NAMALWA (cell line): ENCODE measurements at places on chromosomes 6 and 20.
A peak's percentile ranks its signal among the peaks of the same experiment; 100 is the strongest.

DNA sequence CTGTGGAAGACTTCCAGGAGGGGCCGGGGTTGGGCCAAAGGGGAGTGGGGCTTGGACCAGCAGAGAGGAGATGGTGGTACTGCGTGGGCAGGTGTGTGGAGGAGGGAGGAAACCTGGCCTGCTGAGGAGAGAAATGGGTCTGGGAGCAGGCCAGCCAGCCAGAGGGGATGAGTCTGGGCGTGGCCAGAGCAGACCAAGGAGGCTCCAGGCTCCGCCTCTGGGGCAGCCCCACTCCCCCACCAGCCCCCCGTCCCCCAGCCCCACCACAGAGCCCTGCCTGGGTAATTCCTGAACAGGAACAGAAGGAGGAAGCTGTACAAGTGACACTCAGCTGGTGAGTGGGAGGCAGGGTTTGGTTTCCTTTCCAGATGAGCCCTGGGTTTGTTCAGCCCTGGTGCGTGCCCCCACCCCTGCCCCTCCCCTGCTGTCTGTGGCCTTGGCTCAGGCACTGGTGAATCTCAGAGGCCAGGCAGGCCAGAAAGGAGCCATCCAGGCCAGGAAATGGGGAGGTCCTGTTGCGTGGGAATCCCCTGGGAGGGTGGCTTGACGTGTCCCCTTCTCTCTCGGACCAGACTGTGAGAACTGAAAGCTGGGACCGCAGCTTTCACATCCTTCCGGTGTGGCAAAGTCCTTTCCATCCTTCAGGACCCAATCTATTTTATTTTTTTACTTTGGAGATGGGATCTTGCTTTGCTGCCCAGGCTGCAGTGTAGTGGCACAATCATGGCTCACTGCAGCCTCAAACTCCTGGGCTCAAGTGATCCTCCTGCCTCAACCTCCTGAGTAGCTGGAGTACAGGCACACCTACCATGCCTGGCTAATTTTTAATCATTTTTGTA, 9.4 kb upstream of the SRC start:
- peak; percentile 25 for DNase-seq

- no peak for DNase-seq
Measured at GRCh38 chr20:42686057-42686456, 503.6 kb downstream of the PTPRT start.

DNA sequence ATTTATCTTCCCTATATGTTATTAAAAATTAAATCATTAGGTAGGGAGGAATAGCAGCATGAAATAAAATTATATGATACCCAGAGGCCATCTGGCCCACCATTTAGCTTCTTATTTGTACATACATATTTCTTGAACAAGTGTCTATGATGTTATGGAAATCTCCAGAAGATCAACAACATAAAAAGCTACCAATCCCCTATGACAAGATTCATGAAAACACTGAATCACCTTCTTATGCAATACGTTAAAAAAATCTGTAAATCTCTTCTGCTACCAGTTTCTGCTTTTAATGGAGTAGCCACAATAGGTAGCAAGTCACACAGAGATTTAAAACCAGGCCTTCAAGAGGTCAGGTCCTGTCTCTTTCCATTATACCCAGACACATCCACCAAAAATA, 125.8 kb upstream of the ENPP5 start:
- DNase-seq: no peak

DNA sequence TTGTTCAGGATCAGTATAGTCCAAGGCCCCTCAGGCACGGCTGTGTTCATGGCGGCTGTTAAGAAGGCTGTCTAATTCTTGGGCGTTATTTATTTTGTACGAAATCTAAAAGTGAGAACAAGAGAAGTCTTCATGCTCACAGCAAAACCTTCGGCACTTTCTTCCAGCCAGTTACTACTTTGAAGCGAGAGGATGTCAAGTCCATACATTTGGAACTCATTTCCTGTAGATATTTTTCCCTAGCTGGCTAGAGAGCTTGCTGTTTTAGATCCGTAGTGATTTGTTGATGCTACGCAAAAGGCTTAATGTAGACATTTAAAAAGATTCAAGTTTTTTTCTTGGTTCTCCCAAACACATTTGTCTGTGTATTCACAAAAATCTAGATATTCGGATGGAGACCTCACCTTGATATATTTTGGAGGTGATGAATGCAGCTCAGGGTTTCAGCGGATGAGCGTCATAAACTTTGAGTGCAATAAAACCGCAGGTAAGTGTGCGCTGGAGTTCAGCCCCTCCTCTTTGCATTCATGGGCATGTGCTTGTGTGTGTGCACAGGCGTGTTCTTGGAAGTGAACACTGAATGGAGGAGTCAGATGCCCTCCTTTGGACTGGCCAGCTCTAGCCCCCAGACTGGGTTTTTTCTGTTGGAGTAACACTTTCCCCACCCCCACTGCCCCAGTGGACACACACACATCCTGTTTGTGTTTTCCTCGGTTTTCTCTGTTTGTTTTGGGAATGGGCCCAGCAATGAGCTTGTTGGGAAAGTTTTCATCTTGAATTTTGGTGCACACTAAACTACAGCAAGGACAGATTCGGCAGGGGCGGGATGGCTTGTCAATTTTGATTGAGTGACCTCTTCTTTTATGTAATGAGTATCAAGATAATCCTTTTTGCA, 65.4 kb downstream of the IGF2R start:
- no peak for DNase-seq

DNA sequence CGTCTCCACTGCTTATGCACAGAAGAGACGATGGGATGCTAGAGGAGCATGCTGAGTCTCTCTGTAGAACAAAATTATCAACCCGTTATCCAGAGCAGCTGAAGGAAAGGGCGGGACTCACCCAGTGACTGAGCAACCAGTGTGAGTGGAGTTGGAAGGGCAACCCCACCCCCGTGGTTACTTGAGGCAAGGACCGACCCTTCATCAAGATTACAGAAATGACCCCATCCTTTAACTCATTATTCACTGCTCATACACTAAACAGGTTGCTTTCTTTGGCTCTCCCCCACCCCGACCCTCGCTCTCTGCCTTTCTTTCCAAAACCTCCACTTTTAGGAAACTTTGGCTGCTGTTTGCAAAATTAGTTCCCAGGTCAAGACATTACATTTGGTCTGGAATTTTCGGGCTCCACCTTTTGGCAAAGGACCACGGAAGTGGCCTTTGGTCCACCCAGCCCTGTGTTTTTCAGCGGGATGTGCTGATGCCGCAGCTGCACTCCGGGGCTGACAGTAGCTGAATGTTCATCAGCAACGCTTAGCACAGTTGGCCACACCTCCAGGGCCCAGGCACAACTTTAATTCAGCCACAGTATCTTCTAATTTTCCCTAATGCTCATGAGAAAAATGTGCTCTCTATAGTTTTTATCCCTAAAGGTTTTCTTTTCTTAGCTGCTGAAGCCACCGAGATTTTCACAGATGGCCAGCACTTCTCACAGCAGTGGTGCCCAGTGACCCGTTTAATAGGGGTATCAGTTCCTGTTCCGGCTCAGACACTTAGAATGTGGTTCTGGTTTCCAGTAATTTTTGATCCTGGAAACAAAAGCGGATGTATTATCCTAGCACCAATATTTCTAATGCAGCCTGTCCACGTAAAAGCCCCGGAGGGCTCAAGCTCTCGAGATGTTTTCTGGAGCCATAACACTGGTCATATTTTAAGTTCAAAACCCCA, 103.6 kb upstream of the NXT1 start:
- peak; percentile 22 for DNase-seq

DNA sequence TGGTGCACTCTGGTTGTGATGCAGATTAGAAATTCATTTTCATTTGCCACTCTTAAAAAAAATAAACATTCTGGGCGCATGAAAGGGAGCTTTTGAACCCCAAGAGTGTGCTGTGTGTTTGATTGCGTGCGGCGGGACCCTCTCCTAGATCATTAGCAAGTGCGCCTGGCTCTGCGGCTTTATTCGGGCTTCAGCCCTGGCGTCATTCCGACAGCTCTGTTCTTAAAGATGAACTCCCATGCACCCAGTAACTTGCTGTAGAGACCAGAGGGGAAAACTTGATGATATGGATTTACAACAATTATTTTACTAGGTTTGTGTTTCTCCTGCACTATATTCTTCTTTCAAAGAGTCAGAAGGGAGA, 48.9 kb upstream of the ARMC2 start:
- no peak for DNase-seq
